ENCODE measurements at places on chromosomes 5 and 9.

DNA sequence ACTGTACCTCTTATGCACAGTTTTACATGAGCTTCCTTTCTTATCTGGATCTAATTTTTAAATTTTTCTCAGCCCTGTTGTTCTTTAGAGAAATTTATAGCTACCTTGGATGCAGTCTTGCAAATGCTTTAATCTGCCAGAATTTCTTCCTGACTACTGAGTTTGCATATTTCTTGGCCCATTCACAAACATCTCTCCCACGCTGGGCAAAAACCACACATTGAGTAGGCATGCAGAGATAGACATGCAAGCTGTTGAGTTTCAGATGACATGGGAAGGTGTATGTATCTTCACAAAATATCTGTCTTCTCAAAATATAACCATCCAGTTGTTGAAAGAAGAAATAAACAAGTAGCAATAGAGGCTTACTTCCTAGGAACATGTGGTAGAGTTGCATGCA is 101.2 kb downstream of the PARP8 start:
- DNase-seq = no peak

DNA sequence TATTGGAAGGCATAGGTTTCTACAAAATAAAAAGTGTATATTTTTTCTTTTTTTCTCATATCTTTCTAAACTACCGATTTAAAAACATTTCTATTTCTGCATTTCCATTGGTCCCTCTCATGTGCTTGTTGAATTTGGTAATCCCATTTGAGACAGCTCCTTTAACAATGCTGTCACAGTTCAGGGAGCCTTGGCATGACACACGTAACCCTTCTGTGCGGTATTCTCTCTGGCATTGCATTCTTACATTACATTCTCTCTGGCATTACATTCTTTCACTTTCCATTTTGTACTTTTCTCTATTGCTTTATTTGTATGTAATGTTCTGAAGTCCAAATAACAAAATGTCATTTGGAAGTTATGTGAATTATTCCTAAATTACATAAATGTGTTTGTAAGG is 150.7 kb upstream of the RASGRF2 start:
- no peak for DNase-seq

DNA sequence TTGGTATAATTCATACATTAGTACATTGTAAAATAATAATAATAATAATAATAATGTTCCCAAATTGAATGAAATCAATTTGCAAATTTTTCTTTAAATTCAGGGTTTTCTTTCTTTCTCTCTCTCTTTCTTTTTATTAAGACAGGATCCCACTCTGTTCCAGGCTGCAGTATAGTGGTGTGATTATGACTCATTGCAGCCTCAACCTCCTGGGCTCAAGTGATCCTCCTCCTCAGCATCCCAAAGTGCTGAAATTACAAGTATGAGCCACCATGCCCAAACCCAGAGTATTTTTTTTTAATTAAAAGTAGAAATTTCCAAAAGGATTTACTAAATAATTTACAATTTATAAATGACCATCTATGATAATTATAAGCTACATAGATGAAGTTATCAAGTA is 117.7 kb downstream of the HOMER1 start:
- DNase-seq = no peak

DNA sequence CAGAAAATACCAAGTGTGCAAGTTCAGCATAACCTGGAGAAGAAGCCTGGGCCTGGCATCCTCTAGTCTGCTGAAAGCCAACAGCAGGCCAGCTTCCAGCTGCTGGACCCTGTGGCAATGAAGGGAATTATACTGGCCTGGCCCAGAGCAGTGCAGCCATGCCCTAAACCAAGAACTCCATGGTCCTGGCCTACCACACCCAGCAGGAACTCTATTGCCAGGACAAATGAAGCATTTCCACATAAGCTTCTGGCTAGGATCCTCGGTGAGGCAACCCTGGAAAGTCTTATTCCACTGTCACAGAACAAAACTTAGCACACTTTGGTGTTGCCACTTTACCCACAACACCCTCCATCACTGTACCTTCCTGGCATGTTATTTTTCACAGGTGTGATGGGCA is 35.5 kb downstream of the CDK5RAP2 start:
- no peak for DNase-seq

DNA sequence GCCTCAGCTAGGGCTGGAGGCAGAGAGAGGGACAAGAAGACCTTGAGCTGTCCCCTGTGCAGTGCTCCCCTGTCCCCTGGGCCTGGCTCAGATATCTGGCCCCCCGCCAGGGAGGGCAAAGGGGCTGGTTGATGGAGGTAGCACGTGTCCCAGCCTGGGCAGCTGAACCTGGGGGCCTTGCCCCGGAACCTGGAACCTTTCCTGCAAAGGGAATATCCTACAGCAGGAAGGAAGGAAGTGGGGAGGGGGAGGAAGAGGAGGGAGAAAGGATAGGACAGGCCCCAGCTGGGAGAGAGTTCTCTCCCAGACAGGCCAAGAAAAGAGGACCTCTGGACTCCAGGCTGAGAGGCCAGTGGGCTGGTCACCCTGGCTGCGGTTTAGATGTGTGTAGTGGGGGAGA is 27.6 kb upstream of the PSD2 start:
- DNase-seq = no peak

- no peak for DNase-seq
Measured at GRCh38 chr5:73365301-73365853, 83.2 kb downstream of the FOXD1 start.

Data from CD8-positive, alpha-beta T cell (primary cell).